Stimulated activated CD4-positive, alpha-beta T cell treated with anti-CD3 and anti-CD28 coated beads, Interleukin-1b, Interleukin-23, amount 100 ng/mL, for 1 hour (primary cell): ENCODE measurements at places on chromosomes 7 and 10.

DNA sequence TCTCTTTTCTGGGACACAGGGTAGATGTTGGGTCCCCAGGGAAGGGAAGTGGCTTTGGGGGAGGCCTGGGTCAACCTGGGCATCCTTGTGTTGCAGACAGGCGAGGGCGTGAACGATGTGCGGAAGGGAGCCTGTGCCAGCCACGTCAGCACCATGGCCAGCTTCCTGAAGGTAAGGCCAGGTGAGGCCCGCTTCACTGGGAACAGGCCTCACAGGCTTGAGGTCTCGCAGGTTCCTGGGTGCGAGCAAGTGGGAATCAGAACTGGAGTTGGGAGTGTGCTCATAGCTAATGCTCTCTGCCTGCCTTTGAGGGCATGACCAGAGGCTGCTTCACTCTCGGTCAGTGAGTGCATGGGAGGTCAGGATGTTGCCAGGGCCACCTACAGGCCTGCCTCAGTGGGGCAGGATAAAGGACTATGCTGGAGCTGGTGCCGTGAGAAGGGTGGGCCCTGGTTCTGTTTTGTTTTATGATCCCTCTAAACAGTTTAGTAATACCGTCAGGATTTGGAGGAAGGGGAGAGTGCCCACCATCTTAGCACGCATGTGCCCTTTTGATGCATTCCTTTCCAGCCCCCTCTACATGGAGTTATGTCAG lies 8.4 kb downstream of the DBNL start:
- no peak for DNase-seq

DNA sequence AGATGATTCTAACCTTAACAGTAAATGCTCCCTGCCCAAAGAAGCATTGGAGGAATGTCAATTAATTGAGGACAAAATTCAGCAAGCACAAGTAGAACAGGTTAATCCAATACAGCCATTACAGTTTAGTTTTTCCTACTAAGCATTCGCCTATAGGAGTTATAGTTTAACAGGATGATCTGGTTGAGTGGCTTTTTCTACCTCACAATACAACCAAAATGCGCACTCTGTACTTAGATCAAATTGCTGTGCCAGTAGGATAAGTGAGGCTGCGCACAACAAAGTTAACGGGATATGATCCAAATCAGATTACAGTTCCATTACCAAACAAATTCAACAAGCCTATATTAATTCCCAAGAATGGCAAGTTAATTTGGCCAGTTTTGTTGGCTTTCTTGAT lies 117.1 kb upstream of the TRIM24 start:
- DNase-seq, result no peak

GRCh38 chr10:81009296-81009695 lies 471.6 kb downstream of the SH2D4B start:
- DNase-seq, result no peak

- no peak for DNase-seq
These were observed 391.5 kb upstream of the MGMT start for GRCh38 chr10:129075508-129075907.

DNA sequence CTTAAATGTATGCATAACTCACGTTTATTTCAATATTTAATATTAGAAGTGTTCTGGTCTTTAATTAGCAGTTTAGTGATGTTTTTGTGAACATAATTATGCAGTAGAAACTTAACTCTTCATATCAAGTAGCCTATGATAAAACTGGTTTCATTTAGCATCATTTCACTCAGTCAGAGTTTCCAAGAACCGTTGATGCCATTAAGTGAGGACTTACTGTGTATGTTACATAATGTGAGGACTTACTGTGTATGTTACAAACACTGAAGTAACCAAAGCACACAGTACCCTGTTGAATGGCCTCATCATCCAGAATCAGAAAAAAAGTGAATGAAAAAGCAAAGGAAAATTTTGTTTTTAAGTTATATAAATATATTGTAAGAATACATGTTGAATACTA lies 32.9 kb upstream of the PBLD start:
- DNase-seq, result no peak

DNA sequence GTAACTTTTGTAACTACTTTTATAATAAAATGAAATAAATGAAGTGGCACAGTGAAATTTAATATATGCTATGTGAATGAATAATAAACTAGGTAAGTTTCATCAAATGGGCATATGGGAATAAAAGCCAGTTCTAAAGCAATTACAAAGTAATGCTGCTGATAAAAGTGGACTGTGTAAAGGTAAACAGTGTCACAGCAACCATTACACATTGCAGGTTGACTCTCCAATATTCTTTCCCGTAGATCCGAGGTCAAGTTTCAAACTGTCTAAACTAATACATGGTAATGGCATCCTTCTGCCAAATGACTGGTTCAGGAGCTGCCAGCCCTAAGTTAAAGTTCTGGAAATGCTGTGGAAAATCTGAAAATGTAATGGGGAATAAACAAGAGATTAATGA lies 6.0 kb downstream of the HIBADH start:
- no peak for DNase-seq

DNA sequence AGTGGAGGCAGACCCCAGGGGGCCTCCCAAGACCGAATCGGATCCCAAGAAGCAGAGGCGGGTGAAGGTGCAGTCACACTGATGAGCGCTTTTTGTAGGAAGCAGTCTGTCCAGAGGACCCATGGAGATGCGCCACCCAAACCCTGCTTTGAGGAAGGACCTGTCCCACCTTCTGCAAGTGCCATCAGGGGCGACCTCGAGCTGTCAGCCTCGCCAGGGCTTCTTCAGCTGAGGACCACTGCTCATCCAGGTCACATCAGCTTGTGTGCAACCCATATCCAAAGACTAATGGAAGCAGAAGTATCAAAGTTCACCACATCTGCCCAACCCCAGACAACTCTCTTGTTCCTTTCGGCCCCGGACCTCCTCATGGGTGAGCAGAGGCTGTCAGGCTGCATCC lies 61.5 kb downstream of the KCNH2 start:
- no peak for DNase-seq

GRCh38 chr7:155286686-155287085 lies 11.0 kb upstream of the INSIG1 start:
- DNase-seq, result no peak

GRCh38 chr7:107461938-107462533 lies 7.8 kb upstream of the GPR22 start:
- DNase-seq, result no peak

DNA sequence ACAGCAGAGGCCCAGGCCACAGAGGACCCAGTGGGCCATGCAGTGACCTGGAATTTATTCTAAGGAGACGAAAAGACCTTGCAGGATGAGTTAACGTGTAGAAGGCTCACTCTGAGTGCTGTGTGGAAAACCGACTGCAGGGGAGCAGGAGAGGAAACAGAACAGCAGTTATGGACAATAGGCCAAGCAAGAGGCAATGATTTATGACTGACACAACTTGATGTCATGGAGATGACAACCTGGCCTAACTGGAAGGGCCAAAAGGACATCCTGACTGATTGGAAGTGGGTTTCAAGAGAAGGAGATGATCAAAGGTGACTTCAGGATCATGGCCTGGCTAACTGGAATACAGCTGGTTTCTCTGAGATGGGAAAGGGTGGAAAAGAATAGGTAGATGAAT lies 70.2 kb upstream of the RAPGEF5 start:
- no peak for DNase-seq

DNA sequence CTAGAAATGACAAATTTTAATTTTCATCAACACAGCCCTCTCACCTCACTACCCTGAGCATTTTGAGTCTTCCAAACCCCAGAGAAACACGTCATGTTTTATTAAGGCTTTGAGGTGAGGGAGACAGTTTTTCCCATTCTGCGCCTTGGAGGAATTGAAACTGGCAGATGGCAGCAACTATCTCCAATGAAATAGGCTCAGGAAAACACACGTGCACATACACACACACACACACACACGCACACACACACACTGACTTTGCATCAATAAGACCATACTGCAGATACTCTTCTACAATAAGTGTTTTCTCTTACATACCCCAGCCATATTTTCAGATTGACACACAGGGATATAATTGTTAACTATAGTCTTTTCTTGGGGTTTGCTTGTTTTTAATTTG lies 3.2 kb upstream of the SFTPA2 start:
- DNase-seq, result no peak

GRCh38 chr10:59825932-59826331 lies 72.7 kb upstream of the MRLN start:
- no peak for DNase-seq

- DNase-seq, result no peak
These were observed 21.7 kb downstream of the CRHR2 start for GRCh38 chr7:30660331-30661255.

DNA sequence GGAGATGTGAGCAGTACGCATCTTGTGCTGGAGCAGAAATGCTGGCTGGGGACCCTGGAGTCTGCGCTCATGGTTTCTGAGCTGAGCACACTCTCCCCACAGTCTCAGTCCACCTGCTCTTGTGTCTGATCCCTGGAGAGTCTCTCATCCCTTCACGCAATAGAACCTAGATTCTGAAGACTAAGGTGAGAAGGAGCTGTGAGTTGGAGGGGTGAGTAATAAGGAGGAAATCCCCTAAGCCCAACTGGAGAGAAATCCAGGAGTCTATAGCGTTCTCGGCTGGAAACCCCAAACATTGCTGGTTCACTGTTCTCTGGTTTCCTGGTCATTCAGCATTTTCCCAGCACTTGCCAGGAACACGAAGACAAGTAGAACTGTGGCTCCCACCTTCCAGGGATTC lies 68.3 kb upstream of the SMNDC1 start:
- DNase-seq, result no peak

DNA sequence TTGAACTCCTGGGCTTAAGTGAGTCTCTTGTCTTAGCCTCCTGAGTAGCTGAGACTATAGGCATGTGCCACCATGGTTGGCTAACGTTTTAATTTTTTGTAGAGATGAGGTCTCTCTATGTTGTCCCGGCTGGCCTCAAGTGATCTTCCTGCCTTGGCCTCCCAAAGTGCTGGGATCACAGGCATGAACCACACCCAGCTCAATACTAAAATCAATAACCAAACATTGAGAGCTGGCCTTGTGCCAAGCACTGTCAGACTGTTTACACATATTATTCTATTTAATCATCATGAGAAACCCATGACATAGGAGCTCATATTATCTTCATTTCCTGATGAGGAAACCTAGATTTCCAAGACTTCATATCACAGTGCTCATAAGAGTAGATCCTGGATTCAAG lies 251.2 kb downstream of the BAMBI start:
- no peak for DNase-seq

- DNase-seq, result no peak
These were observed 18.2 kb downstream of the TSPAN33 start for GRCh38 chr7:129162732-129163131.

- no peak for DNase-seq
These were observed 29.0 kb upstream of the RELN start for GRCh38 chr7:104018425-104018824.

- DNase-seq, result no peak
These were observed 14.2 kb downstream of the RAB11FIP2 start for GRCh38 chr10:118032564-118032963.

DNA sequence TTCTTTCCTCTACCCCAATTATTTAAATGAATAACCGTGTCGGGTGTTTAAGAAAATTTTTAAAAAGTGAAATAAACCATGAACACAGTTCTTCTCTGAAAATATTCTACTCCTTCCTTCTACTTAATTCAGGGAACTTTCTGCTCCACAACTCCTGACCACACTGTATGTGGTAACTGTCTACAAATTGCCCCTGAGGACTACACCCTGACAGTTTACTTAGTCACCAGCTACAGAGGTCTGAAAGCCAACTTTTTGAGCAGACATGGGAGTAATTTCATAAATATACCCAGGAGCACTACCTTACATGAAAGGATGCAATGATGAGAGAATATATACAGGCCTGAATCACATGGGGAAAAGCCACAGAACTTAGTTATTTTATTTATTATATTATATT lies 523.2 kb upstream of the SORCS1 start:
- DNase-seq, result no peak

GRCh38 chr10:67841737-67842136 lies 3.7 kb upstream of the DNAJC12 start:
- DNase-seq, result no peak

- no peak for DNase-seq
These were observed 148.7 kb downstream of the FGFR2 start for GRCh38 chr10:121449482-121449924.

DNA sequence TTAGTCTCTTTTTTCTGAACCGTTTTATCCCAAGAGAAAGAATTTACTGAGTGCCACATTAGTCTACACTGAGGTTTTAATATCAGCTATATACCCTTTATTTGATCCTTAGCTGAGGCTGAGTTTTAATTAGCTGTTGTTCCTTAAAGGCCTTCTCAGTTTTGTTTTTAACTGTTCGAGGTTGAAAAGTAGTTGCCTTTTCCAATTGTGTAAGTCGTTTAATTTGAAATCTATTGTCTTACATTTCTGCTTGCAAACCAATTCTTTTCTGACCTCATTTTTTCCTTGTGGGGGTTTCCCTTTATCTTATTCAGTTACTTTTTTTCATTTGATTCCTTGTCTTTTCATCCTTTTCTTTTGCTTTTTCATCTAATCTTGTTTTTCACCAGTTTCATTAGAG lies 30.8 kb downstream of the UMAD1 start:
- no peak for DNase-seq

DNA sequence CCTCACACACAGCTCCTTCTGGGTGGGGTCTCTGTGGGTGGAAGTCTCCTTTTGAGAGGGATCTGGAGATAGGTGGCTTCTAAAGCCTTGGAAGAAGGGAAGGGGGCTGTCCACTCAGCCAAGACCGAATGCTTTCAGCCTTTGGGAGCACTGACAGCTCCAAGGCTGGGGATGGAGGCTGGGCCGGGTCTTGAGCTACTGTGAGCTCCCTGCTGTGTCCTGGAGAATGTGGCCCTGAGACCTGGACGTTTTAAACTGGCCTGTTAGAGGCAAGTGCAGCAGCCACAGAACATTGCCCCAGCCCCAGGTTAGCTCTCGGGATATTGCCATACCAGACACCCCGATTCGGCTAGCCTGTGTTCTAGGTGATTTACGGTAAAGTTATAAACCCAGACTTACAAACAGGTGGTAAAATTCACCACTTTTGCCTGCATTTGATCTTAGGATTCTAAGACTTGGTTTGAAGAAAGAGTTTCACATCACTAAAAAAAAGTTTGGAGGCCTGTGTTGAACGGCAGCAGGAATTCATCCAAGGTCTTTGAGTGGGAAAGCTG lies 548.5 kb upstream of the FOXK1 start:
- DNase-seq, result no peak

DNA sequence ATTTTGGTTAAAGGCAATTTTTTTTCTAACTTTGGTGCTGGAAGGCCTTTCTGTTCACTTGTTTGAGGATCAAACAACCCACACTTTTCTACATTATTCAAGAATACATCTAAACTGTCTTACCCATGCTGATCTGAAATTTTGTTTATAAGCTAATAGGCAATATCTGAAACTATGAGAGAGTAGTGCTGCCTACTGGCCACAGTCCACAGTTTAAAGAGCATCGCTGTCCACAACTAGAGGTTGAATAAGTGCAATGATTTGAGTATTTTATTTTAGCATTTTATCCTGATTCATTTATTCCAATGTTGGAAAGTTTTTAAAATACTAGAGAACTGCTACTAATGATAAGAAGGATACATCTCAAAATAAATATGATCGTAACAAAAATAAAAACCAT lies 306.9 kb downstream of the ELMO1 start:
- DNase-seq, result no peak
